ENCODE measurements at places on chromosomes 7 and 10. TPM values are rescaled to one million over a fixed set of nuclear protein-coding genes. Genes with fewer than 3 reads are reported as not detected.

GRCh38 chr7:103636153-103636552 lies 190.1 kb upstream of the SLC26A5 start:
- peak; percentile 46 for DNase-seq

DNA sequence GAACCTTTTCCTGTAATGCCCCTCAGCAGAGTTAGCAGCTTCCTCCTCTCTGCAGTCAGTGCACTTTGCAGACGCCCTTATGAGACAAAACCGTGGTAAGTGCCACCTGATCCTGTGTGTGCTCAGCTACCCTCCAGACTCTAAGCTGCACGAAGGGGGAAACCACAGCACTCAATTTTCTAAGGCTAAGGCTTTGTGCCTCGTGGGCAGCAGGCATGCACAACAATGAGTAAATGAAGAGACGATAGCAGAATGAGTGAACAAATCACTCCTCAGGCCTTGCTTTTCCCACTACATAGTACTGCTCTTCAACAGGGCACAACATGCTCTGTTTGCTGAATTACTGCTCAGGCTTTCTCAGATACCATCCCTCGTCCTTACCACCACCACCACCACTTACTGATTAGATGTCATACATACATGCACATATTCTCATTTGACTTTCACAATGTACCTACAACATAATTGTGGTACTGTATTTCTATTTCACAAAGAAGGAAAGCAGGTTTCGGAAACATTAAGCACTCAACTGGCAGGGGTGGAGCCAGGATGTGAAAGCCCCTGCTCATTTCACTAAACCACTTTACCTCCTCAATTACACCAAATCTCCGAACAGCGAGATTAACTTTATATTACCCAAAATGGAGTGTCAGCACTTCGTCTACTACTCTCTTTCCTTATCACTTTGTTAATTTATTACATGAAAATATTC lies 85.4 kb downstream of the ICA1 start:
- DNase-seq = peak; percentile 3

DNA sequence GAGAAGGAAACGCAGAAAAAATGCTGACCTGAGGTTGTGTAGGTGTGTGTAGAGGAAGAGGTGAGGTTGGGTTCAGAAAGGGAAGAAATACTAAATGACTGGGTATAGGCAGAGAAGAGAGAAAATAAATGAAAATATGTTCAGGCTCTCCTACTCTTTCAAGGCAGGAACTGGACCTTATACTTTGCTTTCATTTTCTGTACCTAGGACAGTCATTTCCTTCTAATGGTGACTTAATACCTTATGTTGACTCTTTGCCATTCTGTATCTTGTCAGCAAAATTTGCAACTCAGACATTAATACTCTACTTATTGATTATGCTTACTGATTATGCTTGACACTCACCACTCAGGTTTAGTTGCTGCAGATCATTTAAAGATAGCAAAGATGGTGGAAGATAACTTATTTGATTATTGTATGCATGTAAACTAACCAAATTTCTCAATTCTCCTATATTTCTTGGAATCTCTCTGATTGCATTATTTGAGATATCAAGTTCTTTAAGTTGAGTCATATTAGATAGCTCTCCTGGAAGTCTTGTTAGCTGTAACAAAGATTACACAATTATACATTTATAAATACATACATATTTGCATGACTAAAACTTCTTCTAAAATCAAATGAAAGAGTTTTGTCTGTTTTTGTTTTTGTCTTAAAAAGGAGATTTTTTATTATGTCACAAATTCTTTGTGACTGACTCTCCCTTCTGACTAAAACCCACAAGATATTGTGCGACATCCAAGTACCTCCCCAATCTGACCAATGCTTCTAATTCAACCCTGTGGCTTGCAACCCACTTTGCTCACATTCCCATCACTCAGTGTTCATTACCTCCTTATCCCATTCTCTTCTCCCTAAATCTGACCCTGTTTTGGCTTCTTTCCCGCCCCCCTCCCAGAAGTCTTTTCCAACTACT lies 20.0 kb downstream of the LRRD1 start:
- DNase-seq = no peak

DNA sequence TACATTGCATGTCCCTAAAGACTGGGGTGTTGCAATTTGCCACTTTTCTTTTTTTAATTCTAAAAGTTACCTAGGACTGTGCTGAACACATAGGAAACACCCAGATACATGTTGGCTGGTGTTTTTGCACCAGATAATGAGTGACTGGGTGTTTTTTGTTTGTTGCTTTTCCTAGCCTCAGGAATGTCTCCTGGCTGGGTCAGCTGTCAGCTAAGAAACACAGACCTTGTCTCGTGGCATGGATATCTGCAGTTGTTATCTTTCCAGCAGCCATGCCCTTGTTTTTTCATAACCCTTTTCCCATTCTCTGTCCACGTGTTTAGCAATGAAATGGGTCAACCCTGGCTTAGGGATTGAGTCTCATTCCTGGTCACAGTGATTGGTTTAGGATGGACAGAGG lies 433.9 kb upstream of the ZMIZ1 start:
- no peak for DNase-seq

- DNase-seq = no peak
These were observed 11.6 kb upstream of the PPIF start for GRCh38 chr10:79335470-79336235.

DNA sequence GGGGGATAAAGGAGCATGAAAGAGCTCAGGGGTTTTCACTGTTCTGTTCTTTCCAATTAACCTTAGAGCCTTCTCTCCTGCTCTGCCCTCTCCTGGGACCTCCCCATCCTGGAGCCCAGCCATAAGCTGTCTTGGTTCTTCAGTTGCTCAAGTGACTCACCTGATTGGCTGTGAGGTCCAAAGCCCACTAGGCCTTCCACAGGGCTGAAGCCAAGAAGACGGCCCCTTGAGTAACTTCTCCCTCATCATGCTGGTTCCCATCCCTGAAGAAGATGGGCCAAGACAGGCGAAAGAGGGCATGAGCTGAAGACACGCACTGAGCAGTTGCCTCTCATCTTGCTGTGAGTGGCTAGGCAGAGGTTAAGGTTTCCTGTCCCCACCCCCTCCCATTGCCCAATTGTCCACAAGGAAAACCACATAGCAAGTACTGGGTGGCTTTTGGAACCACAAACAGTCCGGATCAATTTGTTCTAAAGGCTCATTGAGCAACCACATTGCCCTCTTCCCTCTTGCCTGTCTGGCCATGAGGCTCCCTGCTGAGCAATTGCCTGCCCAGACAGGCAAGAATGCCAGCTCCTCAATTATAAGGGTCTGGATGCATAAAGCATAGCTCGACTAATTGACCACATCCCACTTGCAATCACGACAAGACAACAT lies 43.9 kb upstream of the GPAM start:
- no peak for DNase-seq

GRCh38 chr7:92806496-92806895 lies 29.9 kb downstream of the CDK6 start:
- peak; percentile 30 for DNase-seq

DNA sequence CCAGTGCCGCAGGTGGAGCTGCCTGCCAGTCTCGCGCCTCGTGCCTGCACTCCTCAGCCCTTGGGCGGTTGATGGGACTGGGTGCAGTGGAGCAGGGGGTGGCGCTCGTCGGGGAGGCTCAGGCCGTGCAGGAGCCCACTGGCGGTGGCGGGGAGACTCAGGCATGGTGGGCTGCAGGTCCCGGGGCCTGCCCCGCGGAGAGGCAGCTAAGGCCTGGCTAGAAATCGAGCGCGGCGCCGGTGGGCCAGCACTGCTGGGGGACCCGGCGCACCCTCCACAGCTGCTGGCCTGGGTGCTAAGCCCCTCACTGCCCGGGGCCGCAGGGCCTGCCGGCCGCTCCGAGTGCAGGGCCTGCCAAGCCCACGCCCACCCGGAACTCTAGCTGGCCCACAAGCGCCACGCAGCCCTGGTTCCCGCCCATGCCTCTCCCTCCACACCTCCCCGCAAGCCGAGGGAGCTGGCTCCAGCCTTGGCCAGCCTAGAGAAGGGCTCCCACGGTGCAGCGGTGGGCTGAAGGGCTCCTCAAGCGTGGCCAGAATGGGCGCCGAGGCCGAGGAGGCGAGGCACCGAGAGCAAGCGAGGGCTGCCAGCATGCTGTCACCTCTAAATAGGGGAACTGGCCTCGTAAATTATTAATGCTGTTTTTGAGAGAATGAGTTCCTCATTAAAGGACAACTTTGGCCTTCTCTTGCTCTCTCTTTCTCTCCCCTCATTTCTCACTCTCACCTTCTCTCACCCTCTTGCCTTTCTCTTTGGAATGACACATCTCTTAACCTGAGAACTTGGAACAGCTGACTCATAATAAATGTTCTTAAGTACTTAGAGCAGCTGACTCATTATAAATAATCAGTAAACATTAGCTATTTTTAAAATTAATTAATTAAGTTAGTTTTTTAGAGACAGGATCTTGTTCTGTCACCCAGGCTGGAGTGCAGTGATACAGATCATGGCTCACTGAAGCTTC lies 4.9 kb downstream of the ACADSB start:
- DNase-seq = no peak

- DNase-seq = no peak
These were observed 48.2 kb downstream of the KAT6B start for GRCh38 chr10:74874649-74875048.

DNA sequence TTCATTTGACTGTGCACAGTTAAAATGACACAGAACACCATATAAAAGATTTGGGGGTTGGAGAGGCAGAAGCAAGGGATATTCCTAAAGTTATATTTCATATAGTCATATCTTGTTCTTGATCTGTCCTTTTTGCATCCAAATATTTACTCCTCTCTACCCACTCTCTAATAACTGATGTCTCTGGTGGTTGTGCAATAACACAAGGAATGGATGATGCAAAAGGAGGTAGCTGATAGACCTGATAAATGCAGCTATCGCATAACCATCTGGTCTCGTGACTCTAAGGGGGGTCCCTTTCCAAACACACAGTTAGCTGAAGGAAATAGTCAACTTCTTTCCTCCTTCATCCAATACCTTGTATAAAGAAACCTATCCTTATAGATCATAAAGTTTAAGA lies 123.1 kb downstream of the POLR1F start:
- no peak for DNase-seq

DNA sequence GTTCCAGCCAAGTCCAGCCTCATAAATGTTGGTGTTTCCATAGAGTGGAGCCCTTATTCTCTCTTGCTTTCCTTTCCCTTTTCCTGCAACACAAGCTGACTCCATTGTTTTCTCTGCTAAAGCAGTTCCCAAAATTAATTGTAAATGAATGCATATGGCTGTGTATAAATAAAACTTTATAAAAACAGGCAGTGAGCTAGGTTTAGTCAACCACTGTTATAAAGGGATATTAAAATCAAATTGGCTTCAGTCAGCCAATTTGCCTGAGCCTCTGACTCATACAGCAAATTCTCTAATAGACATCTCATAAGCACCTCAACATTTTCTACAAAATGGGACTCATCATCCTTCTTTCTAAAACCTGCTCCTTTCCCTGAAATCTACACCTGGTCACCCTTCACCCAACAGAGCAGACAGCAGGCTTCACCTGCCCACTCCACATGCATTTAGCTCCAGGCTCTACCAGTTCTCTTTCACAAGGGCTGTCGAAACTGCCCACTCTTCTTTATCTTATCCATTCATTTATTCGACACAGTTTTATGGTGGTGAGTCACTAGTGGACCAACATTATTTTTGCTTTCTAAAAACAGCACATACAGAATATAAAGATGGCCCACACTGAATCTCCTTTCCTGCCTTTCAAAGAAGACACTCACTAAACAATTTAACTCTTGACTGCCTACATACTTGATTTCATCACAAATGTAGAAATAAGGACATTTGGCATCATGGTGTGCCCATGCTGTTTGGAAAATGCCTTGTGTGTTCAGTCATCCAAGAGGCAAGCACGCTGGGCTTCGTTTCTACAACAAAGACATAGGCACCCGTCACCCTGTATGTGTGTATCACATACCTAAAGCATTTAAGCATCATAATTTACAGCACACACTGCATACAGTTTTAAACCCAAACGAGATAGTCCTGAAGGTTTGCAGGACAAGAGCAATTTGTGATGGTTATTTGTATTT lies 74.6 kb upstream of the C7orf33 start:
- DNase-seq = no peak

DNA sequence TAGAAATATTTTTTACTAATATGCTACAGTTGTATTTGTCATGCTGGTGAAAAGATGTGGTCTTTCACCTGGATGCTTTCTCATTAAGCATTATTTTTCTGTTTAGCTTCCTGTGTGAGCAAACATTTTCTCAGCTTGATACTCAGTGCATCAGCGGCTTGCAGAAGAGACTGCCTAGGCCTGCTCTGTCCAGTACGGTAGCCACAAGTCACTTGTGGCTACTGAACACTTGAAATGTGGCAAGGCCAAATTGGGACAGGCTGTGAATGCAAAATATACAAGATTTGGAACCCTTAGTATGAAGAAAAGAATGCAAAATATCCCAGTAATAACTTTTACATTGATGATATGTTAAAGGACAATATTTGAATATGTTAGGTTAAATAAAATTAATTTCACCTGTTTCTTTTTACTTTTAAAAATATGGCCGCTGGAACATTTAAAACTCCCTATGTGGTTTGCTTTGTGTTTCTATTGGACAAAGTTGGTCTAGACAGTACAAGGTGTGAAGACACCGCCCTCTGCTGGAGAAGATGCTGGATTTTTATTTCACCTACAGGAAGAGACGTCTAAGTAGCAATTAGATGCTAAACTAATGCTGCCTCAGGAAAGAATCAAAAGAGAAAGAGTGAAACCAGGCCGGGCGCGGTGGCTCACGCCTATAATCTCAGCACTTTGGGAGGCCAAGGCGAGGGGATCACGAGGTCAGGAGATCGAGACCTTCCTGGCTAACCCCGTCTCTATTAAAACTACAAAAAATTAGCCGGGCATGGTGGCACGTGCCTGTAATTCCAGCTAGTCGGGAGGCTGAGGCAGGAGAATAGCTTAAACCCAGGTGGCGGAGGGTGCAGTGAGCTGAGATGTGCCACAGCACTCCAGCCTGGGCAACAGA lies 5.3 kb downstream of the SRGN start:
- DNase-seq = peak; percentile 94

DNA sequence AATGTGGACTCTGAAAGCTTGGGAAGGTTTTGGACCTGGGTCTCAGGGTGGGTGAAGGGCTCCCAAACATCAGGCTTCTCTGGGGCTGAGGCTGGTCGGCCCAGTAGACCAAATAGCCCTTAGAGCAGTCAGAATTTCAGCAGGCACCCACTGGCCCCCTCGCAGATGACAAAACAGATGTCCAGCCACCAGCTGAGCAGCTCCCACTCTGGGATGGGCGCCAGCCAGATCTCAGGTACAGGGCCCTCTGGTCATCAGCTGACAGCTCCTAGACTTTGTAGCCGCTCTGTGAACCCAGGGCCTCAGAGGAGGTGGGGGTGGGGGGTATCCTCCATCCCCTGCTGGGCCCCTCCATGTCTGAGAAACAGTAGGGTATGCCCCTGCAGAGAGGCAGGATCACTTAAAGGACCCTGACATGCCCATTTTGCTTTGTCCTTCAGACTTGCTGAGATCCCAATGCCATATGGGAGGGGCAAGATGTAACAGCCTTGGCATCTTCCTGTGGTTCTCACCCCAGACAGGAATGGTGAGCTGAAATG lies 26.5 kb downstream of the HSPA12A start:
- DNase-seq = no peak

The DNAJC30 gene
- 0.85 TPM for total RNA-seq

The GNG11 gene
- total RNA-seq = 652 TPM

The GPRIN2 gene
- 0.09 TPM for total RNA-seq

The TEX36 gene
- total RNA-seq = not detected

The INTS15 gene
- total RNA-seq = 13.1 TPM

The CYP2C18 gene
- total RNA-seq = not detected

The FZD8 gene
- total RNA-seq = 25.6 TPM

The CH25H gene
- 3.1 TPM for total RNA-seq
